ENCODE measurements at places on chromosomes 11 and 22.
A peak's percentile ranks its signal among the peaks of the same experiment; 100 is the strongest.

DNA sequence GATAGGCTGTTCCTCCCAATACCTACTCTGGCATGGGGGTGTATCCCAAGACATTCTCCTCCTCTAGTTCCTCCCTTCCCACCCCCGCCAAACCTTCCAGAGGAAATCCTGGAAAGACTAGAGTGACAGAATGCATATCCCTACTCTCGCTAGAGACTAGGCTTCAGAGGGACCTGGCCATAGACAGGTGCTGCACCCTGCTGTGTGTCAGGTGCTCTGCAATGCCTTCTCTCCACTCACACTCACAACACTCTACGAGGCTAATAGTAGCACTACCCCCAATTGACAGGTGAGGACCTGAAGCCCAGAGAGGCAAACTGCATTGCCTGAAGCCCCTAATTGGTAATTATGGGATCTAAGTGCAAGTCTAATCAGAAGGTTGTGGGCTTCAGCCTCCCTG, 46.2 kb upstream of the LMO1 start:
- DNase-seq = no peak

DNA sequence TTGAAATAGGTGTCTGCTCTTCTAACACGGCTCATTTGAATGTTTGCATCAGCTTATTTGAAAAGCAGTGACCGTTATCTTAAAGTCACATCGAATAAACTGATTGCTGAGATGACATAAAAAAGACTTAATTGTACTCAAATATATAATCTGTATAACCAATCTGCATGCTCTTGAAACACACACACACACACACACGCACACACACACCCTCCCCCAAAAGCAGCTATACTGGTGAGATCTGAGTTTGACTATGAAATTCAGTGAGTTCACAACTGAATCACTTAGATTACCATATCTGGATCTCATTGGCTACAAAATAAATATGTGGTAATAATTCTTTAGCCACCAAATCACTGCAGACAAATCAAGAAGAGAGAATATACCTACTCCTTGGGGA, 3.8 kb upstream of the IFTAP start:
- no peak for DNase-seq

DNA sequence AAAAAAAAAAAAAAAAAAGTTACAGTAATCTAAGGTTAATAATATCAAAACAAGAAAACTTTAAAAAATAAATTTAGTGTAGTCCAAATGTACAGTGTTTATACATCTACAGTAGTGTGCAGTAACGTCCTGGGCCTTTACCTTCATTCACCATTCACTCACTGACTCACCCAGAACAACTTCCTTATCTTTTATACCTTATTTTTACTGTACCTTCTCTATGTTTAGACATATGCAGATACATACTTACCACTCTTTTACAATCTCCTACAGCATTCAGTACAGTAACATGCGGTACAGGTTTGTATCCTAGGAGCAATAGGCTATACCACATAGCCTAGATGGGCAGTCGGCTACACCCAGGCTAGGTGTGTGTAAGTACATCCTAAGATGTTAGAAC, 38.5 kb downstream of the TCF20 start:
- no peak for DNase-seq

DNA sequence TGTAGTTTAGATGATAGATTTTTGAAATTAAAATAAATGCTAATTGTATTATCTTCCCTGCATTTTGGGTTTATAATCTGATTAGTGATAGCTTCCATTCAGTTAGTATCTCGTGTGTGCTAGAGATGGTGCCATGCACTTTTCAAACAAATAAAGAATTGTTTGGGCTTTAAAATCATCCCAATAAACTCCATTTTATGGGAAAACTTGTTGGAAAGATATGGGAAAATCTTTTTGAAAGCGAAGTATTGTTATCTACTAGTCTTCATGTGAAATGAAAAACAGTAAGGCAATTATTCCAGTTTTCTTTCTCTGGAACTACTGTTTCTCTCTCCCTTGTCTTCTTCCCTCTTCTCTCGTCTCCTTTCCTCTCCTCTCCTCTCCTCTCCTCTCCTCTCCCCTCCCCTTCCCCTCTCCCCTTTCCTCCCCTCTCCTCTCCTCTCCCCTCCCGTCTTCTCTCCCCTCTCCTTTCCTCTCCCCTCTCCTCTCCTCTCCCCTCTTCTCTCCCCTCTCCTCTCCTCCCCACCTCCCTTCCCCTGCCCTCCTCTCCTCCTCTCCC, 27.9 kb upstream of the MUC15 start:
- DNase-seq = no peak

DNA sequence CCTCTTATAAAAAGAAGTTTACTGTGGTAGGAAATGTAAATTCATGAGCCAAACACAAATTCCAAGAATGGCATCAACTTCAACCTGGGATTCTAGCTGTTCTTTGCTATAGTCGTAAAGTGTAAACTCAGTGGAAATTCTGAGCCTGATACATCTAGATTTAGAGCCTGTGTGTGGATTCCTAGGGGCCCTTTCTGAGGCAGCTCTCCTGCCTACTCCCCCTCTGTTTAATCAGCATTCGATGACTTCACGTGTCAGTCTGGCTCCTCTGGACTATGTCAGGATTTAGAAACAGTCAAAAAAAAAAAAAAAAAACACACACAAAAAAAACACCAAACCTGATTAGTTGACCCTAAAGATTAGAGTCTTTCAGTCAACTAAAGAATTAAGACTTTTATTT, 93.1 kb upstream of the SC5D start:
- DNase-seq = no peak

DNA sequence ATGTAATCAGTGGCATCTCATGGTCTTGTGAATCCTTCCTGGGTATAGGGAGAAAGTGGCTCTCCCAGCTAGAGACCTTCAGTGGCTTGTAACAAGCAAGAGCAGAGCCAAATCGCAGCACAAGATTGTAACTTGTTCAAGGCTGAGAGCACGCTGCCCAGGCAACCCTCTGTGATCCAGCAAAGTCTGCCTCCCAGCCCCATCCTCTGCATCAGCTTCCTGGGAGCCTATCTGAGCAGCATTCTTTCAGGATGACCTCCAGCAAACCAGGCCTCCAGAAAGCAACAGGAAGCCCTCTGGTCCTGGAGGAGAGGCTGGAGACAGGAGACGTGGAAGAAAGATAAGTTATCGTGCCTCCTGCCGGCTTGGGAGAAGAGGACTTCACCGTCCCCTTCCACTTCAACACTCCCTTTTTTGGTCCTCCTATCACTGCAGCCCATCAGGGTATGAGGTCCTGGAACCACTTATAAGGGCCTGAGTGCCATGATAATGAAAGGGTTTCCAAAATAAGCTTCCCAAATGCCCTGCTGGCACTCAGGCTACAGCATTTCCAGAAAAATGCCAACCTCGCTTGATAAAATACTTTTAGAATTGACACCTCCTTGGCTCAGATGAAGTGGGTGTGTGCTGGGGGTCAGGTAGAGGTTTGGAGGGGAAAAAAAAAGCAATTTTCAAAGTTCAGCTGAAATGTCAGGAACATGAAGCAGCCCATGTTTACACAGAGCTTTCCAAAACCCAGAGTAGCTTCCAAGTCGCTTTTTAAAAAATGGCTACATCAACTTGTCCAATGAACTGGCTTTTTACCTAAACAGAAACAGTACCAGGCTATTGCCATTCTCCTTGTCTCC, 80.2 kb downstream of the PLEKHA7 start:
- DNase-seq = no peak

GRCh38 chr22:48492366-48493320, 1335.0 kb downstream of the BRD1 start:
- DNase-seq = peak; percentile 61

GRCh38 chr11:68667511-68668500, 16.5 kb upstream of the GAL start:
- no peak for DNase-seq

- DNase-seq = no peak
These were observed 4.6 kb upstream of the VSIG10L2 start for GRCh38 chr11:125941267-125941618.

- no peak for DNase-seq
These were observed 41.8 kb downstream of the TST start for GRCh38 chr22:36977401-36977861.

GRCh38 chr11:18527512-18527911, 770 bp upstream of the TSG101 start:
- DNase-seq = peak; percentile 49

GRCh38 chr11:126224647-126225294, 13.2 kb downstream of the FAM118B start:
- no peak for DNase-seq

- DNase-seq = no peak
These were observed 228.2 kb upstream of the ZC3H12C start for GRCh38 chr11:109864834-109865547.

- DNase-seq = no peak
These were observed 23.6 kb downstream of the GALNT18 start for GRCh38 chr11:11598243-11598642.

DNA sequence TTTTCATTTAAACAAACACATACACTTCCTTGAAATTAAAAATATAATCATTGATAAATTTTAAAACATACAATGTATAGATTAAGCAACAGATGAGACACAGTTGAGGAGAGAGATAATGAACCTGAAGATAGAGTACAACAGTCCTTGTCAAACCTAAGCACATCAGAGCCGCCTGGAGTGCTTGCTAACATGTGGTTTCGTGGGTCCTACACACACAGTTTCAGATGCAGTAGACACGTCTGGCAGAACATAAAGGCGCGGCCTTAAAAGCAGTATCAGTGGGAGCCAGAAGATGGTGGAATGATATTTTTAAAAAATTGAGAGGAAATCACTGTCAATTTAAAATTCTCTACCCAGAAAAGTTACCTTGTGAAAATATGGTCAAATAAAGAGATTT, 134.4 kb downstream of the MPPED1 start:
- DNase-seq = no peak

DNA sequence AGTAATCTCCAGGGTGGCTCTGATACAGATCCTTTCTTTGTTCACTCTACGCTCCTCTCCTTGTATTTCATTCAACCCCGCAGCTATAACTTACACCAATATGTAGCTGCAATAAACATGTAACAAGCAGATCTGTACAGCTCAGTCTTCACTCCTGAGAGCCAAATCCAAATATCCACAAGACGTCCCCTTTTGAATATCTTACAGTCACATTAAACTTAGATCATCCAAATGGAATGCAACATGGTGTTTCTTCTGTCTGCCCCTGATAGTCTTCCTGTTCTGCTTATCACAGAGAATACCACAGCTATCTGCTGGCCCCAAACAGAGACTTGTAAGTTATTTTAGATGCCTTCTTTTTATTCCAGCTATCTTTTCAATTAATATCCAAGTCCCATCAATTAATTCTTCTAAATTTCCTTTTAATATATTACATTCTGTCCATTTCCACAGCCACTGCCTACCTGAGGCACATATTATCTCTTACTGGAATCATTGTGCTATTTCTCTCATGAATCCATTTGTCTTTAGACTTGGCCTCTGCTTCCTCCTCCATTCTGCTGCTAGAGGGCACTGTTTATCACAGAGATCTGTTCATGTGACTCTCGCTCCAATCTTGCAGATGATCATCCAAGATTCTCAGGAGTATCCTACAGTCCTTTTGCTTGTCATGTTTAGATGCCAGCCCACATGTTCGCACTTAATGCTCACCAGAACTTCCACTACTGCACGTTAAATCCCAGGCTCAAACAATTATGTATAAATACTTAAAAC, 908.6 kb downstream of the NTM start:
- DNase-seq = peak; percentile 39

DNA sequence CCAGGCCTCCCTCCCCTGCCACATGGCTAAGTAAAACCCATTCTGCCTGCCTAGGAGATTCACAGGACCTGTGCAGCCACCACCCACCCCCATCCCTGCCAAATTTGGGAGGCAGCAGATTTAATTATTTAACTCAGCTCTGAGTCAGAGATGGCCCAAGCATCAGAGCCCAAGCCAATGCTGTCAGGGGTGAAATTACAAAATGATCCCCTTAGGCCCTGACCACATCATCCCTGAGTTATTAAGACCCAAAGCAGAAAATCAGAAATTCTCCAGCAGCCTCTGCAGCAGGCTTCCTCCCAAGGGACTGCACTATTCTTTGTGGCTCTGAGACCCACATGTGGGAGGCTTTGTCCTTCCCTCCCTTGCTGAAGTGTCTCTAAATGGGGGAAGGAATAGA, 52.8 kb upstream of the RRAS2 start:
- DNase-seq = no peak

DNA sequence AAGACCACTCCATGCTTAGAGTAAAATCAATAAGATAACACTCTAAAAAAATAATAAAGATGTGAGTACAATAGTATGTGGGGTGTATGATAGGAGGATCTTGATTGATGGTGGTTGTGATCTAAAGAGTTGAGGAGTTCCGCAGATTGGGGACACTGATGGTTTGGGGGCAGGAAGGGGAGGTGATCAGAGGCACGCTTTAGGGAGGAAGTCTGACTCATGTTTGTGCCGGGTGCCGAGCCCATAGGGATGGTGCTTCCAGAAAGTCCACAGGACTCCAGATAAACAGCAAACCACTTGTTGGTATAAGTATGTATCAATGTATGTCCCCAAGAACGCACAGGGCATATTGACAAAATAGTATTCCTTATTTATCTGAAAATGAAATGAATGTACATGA, 27.5 kb downstream of the LINC01488 start:
- DNase-seq = no peak

- no peak for DNase-seq
These were observed 14.7 kb downstream of the SSH3 start for GRCh38 chr11:67317888-67318555.

DNA sequence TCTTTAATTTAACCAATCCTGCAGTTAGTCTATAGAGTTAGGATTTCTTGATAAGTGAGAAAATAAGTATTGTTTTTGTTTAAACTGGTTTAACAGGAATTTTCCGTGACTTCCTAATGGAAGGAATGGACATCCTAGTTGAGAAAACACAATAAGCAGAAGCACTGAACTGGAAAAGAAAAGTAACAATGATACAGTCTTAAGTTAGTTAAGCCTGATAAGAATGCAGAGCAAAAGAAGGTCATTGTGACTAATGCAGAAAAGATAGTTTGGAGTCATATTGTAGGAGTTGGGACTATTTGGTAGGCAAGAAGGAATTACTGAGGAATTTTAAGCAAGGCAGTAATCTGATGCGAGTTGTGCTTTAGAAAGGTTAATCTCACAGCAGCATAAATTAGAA, 11.7 kb downstream of the RNF141 start:
- peak; percentile 47 for DNase-seq

DNA sequence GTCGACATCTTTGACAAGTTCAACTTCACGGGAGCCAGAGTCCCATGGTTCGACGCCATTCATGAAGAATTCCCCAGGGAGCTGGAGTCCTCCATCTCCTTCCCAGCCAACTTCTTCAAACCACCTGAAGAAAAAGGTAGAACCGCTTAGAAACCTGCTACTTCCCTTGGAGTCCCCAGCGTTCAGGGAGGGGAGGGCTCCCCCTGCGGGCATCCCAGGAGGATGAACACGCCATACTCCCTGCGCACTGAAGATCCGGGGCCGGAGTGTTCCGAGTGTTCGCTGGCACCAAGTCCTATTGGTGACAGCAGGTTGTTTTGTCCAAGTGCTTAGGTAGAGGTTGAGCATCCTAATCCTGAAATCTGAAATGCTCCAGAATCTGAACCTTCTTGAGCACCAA, 51.7 kb upstream of the PRODH start:
- peak; percentile 4 for DNase-seq

DNA sequence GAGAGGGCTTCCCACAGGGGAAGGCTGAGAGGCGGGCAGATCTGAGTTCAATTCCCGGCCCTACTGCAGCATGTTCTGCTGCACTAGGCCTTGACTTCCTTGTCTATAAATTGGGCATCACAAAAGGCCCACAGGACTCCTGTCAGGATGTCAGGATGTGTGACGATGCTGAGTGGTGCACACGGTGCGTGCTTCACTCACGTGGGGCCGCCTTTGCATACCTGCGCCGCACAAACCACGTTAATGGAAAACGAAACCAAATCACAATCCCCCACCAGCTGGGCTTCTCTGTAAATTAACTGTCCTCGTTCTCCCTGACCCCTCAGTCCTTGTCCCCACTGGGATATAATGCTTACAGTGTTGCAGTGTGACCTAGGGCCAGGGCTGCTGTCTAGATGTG, 32.3 kb upstream of the TSPAN18 start:
- no peak for DNase-seq

Data from kidney glomerular epithelial cell (primary cell).